Kidney (tissue), 22 donors: ENCODE measurements at places on chromosomes 11 and 22. TPM values are rescaled to one million over a fixed set of nuclear protein-coding genes. Genes with fewer than 3 reads are reported as not detected.

DNA sequence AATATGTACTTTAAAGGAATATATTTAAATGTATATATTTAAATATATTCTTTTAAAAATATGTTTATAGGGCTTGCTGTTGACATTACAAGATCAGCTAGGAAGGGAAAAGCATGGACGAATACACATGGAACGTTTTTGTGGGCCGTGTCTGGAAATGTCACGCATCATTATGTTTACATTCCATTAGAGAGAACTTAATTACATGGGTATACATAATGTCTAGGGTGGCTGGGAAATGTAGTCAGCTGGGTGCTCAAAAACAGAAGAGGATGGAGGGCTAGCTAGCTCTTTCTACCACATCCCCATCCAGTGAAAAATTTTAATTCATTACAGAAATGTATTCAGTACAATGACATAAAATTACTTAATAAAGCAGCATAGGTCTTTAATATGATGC is 371.2 kb downstream of the DYNC2H1 start:
- H3K27me3 ChIP-seq: no peaks in the 10 kb centered on the region
- no peaks in the 10 kb centered on the region for H3K4me1 ChIP-seq
- H3K36me3 ChIP-seq: no peaks in the 10 kb centered on the region
- no peak overlapping the region for H3K4me3 ChIP-seq
- no peak overlapping the region for H3K27ac ChIP-seq

- DNase-seq: no peak
- no peak overlapping the region for H3K27ac ChIP-seq
- H3K27me3 ChIP-seq: no peaks in the 10 kb centered on the region
Measured at GRCh38 chr11:119434591-119435330, 11.8 kb upstream of the THY1 start.

- H3K4me1 ChIP-seq: no peaks in the 10 kb centered on the region
- H3K36me3 ChIP-seq: no peaks in the 10 kb centered on the region
- no peak for DNase-seq
- H3K4me3 ChIP-seq: no peak overlapping the region
- no peaks in the 10 kb centered on the region for H3K27me3 ChIP-seq
Measured at GRCh38 chr22:26401726-26402125, 27.3 kb upstream of the ASPHD2 start.

DNA sequence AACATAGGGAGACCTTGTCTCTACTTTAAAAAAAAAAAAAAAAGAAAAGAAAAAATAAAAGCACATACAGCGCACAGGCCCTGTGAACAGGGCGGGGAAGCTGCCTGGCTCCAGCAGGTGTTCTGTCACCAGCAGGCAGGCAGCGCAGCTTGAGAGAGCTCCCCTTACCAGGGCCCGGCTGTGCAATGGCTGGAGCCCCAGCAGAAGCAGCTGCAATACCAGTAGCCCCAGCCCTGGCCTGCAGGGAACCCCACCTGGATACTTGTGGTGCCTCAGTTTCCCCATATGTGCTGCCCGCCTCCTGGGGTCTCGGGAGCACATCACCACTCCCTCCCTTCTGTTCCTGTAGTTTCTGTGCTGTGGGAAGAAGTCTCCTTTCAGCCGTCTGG is 12.3 kb downstream of the TSPAN32 start:
- H3K4me3 ChIP-seq: no peak overlapping the region
- H3K4me1 ChIP-seq: no peaks in the 10 kb centered on the region
- H3K36me3 ChIP-seq: no peaks in the 10 kb centered on the region
- H3K27ac ChIP-seq: peak overlapping the region; percentile 73

DNA sequence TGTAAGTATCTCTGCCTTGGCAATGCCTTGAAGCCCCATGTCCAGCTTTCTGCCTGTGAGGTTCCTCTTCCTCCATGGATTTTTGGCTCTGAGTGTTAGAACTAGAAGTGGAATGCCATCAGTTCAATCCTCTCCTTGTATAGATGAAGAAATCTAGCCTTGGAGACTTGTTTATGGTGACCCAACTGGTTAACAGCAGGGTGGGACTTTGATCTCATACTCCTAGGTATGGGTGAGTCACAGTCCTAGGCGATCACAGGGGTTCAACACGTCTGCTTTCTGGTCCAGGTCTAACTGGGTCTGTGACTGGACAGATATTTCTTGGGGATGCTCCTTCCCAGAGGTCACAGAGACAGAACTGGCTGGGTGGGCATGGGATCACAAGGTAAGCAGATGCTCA is 9.2 kb upstream of the MTFP1 start:
- no peaks in the 10 kb centered on the region for H3K27me3 ChIP-seq
- H3K36me3 ChIP-seq: peaks cover 26% of the 10 kb centered on the region
- H3K4me3 ChIP-seq: no peak overlapping the region

DNA sequence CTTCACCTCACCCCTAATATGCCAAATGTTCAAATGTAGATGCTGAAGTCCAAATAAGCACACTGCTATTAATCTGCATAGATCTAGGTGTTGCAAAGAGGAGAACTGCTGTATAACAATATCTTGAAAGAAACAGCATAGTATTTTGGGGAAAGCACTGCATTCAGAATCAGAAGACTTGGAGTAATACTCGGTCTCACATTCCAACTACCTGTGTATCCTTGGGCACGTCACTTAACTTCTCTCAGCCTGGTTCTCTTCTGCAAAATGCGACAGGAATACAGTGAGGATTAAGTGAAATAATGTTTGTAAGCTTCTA is 332 bp upstream of the HMGXB4 start:
- no peaks in the 10 kb centered on the region for H3K4me1 ChIP-seq
- DNase-seq: no peak
- H3K36me3 ChIP-seq: no peaks in the 10 kb centered on the region
- no peak overlapping the region for H3K27ac ChIP-seq
- no peaks in the 10 kb centered on the region for H3K27me3 ChIP-seq

GRCh38 chr11:5809122-5809519 is 397 bp downstream of the OR52N2 start:
- DNase-seq: no peak
- no peaks in the 10 kb centered on the region for H3K27me3 ChIP-seq
- H3K27ac ChIP-seq: no peak overlapping the region
- H3K36me3 ChIP-seq: no peaks in the 10 kb centered on the region

GRCh38 chr11:122271137-122271536 is 155.1 kb upstream of the BLID start:
- H3K27me3 ChIP-seq: no peaks in the 10 kb centered on the region
- H3K36me3 ChIP-seq: peaks cover 2% of the 10 kb centered on the region
- H3K4me3 ChIP-seq: no peak overlapping the region
- DNase-seq: no peak

- no peak overlapping the region for H3K27ac ChIP-seq
- H3K4me3 ChIP-seq: no peak overlapping the region
- DNase-seq: no peak
- H3K27me3 ChIP-seq: no peaks in the 10 kb centered on the region
- H3K36me3 ChIP-seq: no peaks in the 10 kb centered on the region
- H3K4me1 ChIP-seq: no peaks in the 10 kb centered on the region
Measured at GRCh38 chr22:33656808-33657628, 263.3 kb downstream of the LARGE1 start.

GRCh38 chr11:70071996-70072395 is 6.1 kb upstream of the ANO1 start:
- H3K4me1 ChIP-seq: no peaks in the 10 kb centered on the region
- H3K27me3 ChIP-seq: no peaks in the 10 kb centered on the region
- H3K27ac ChIP-seq: no peak overlapping the region
- no peak overlapping the region for H3K4me3 ChIP-seq
- DNase-seq: no peak

SPDYC gene
- not detected for total RNA-seq

B3GAT1 gene
- 3.7 TPM for total RNA-seq

ADORA2A gene
- total RNA-seq: 6.9 TPM

FLRT1 gene
- 0.66 TPM for total RNA-seq
